ENCODE measurements at places on chromosomes 16 and 17.

DNA sequence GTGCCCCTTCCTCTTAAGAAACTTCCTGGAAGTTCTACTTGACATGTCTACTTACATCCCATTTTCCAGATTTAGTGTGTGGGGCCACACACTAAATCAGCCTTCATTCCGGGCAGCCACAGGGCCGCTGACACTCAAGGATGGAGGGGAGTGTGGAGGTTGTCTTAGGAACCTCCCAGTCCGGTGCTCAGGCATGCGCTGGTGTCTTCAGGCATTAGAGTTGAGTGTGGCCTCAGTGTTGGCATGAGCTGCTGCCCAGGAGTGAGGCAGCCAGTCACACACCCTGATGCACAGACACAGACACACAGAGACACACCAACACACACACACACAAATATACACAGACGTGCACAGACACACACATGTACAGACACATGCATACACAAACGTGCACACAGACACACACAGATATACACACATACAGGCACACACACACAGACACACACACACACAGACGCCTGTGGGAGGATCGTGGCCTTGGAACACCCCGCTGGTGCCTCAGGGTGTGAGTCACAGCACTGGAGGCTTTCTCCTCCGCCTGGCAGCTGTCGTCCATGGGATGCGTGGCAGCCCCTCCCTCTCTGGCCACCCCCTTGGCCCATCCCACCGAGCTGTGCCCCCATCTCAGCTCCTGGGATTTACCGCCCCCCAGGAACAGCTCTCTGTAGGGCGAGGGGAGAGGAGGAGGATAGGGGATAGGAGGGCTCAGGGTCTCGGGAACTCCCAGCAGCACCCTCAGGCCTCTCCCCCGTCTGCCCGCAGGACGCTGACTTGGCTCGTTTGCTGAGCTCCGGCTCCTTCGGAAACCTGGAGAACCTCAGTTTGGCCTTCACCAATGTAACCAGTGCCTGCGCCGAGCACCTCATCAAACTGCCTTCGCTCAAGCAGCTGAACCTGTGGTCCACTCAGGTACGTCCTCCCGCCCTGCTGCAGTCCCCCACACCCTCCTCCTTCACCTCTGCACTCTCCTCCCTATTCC is 75.6 kb upstream of the PLCG2 start:
- no peak for DNase-seq

DNA sequence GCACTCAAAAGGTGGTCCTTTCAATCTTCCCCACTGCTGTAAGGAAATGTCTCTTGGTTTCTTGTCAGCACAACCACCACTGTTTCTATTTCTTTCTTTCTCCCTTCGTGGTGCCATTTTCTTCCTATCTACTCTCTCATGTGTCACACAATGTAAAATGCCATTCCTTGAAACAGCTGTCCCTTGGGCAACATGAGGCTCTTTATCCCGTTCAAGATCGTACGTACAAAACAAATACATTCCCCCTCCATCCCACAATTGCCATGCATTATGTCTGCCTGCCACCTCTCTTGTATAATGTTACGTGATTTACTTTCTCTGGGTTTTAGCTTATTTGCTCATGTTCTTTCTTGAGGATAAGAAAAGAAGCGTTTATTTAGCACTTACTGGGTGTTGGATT is 410.6 kb downstream of the HS3ST4 start:
- DNase-seq, result no peak

- no peak for DNase-seq
Measured at GRCh38 chr16:24717411-24717810, 12.0 kb upstream of the TNRC6A start.

GRCh38 chr17:38970804-38971203 is 3.6 kb upstream of the FBXO47 start:
- no peak for DNase-seq

DNA sequence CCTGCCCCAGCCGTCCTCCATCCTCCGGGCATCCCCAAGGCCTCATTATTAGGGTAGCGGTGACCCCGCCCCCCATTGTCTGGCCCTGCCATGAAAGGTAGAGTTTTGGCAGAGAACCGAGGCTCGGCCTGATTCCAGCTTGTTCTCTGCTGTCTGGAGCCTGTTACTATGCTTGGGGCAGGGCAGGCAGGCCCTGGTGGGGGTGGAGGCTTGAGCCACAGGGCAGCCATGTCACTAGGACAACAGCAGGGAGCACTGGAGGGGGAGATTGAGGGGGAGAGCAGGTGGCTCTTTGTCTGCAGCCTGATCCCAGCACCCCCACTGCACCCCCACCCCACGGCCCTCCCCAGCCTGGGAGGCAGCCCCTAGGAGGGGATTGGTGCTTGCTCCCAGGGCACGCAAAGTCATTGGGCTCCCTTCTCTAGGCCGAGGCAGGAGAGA is 15.4 kb downstream of the RHBDL3 start:
- no peak for DNase-seq

DNA sequence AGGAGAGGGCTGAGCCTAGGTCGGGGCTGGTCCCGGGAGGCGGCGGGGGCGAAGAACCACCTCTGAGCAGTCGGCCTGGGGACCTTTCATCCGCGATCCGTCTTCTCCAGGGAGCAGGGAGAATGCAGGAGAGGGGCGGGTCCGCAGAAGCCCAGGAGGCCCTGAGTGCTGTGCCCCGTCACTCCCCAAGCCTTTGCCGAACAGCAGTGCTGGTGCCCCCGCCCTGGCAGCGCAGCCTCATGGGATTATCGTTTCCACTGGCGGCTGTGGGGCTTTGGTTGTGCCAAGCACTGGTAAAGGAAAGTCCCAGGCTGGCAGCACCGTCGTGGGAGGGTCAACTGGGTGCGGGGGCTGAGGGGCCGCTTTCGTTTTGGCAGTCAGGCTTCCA is 631 bp downstream of the TBL3 start:
- DNase-seq, result no peak

DNA sequence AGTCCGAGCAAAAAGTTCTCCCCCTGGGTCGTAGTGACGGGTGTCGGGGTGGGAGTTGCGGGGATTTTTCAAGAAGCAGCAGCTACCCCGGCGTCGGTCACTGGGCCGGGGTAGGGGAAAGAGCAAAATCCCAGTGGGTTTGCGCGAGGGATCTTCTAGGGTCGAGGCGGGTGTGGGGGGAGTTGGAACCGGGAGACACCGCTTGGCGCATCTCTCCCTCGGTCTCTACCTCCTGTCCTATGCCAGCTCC is 2.3 kb upstream of the UBTF start:
- DNase-seq, result peak; percentile 26

DNA sequence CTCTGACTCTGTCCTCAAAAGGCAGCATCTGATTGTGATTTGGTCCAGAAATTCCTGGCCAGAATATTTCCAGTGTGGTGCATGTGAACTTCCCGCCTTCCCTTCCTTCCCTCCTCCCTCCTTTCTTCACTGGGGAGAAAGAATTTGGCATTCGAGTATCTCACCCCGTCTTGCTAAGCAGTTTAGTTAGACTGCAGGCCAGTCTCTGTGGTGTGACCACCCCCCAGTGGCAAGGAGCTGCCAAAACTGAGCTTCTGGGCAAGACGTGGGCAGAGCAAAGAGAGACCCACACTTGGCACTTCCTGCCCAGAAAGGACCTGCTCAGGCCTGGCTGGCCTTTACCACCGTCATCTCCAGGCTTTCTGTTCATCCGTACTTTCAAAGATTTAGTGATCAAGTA is 36.4 kb downstream of the SNX20 start:
- DNase-seq, result peak; percentile 91

DNA sequence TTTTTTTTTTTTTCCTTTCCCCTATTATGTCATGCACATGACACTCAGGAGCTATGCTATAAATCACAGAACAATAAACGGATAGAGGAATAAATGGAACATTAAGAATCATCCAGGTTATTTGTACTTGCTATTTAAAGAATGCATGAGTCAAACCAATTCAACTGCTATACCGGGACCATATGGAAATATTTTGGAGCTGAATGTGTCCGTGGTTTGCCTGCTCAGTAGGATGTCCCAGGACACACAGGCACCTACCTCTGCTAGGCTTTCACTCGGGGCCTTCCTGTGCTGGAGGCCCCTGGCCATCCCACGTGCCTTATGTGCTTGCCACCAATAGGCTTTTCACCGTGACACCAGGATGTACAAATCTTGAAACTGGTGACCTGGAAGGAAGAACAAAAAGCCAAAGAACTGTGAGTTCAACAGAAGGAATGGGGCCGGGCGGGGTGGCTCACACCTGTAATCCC is 15.3 kb upstream of the SEC14L1 start:
- DNase-seq, result no peak

DNA sequence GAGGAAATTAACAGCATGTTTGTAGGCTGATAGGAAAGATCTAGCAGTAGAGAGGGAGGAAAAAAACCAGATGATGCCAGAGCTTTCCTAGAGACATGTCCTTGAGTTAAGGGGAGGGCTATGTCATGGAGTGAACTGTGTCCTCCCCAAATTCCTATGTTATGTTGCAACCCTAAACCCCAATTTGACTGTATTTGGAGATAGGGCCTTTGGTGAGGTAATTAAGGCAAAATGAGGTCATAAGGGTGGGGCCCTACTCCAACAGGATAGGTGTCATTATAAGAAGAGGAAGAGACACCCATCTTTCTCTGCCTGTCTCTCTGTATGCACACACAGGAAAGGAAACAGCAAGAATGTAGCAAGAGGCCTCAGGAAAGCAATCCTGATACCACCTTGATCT is 195.3 kb upstream of the AXIN2 start:
- DNase-seq, result no peak

GRCh38 chr16:1920727-1921171 is 2.5 kb upstream of the HS3ST6 start:
- no peak for DNase-seq

- no peak for DNase-seq
Measured at GRCh38 chr16:30113711-30114333, 485 bp upstream of the GDPD3 start.

DNA sequence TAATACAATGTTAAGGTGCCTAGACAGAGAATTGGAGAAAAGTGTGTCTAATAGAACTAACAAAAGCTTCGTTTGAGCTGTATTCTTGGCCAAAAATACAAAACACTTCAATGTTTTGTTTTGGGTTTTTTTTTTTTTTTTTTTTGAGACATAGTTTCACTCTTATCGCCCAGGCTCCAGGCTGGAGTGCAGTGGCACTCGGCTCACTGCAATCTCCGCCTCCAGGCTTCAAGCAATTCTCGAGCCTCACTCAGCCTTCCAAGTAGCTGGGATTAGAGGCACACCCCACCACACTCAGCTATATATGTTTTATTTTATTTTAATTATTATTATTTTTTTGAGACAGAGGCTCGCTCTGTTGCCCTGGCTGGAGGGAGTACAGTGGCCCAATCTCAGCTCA is 38.3 kb upstream of the CARMIL2 start:
- DNase-seq, result no peak

GRCh38 chr16:9800186-9800738 is 382.0 kb downstream of the GRIN2A start:
- no peak for DNase-seq

DNA sequence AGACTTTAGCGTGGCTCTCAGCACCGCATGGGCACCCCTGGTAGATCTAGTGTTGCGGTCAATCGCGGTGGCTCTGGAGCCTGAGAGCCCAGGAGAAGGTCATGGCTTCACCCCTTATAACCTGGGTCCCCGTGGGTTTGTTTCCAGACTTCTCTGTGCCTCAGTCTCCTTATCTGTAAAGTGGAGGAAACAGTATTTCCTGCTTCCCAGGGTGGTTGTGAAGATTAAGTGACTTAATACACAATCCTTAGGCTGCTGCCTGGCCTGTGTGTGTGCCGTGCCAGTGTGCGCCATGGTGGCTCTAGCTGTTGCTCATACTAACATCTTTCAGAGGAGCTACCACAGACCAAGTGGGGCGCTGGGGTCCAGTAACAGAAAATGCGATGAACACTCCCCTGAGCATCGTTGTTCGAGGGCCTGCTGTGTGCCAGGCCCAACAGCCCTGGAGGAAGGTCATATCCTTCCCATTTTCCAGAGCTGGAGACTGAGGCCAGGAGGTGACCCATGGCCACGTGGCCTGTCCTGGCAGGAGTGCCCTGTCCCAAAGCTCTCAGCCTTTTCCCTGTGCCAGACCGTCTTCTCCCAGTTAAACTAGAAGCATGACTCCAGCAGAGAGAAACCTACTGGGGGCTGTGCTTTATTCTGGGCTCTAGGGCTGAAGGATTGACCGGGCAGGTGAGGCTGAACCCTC is 70.1 kb downstream of the CMIP start:
- DNase-seq, result peak; percentile 43

DNA sequence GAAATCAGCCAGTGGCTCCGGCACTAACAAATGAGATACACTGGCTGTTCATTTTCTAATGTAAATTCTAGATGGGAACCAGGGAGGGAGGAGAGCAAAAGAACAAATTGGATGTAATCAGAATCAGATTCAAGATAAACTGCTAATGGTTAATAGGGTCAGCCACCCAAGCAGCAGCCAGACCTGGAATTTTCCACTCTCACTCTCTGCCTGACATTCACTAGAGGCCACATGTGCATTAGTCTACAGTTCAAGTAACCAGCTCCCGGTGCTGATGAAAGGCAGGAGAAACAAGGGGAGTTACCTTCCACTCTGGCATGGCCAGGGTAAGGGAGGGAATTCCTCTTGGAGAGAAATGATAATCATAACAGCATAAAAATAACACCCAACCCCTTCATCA is 597.7 kb downstream of the TOX3 start:
- no peak for DNase-seq

GRCh38 chr16:77944631-77945030 is 77.7 kb upstream of the CLEC3A start:
- no peak for DNase-seq

Data from posterior cingulate gyrus (tissue), 11 donors.